ENCODE measurements at places on chromosomes 3 and 15. TPM values are rescaled to one million over a fixed set of nuclear protein-coding genes. Genes with fewer than 3 reads are reported as not detected.

Gene TLR9
- polyA plus RNA-seq, result 0.29 TPM

Gene ISLR
- 45.1 TPM for polyA plus RNA-seq

Gene ABI3BP
- polyA plus RNA-seq, result 66.0 TPM

Gene PYGO1
- polyA plus RNA-seq, result 19.9 TPM

GRCh38 chr3:9902372-9903237, at the start of gene IL17RE:
TSS of gene IL17RE (plus strand) at chr3:9902848. CDS start at chr3:9902933, 85 bp downstream.
- no peak for DNase-seq

GRCh38 chr3:123198372-123198771, 3.4 kb upstream of the SEC22A start:
- no peak for DNase-seq

GRCh38 chr3:54801977-54802376, 125.9 kb downstream of the LRTM1 start:
- DNase-seq, result no peak

GRCh38 chr15:99283717-99284116, 32.4 kb downstream of the LRRC28 start:
- DNase-seq, result no peak

GRCh38 chr3:64459711-64460110, 228.1 kb downstream of the ADAMTS9 start:
- DNase-seq, result no peak

All from right lung (tissue), 10 donors.